ENCODE measurements at places on chromosomes 16 and 17.
A peak's percentile ranks its signal among the peaks of the same experiment; 100 is the strongest.

DNA sequence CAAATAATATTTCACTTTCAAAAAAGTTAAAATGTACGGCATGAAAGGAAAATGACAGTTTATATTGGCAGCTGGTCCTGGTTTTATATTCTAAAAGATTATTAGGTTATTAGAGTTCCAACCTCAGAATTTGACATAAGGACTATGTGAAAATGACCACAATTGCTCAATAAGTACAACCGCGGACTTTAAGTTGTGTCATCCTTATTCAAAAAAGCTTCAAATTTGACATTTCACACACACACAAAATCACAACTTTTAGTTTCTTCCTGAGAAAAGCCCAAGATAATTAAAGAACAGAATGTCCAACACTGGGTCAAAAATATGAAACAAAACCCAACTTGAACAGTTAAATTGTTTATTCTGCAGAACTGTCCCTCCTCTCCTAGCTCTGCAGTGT, 133.2 kb upstream of the AXIN2 start:
- no peak for DNase-seq

- no peak for DNase-seq
These were observed 61.5 kb downstream of the WDR45B start for GRCh38 chr17:82586576-82587233.

- DNase-seq: no peak
These were observed 52.7 kb upstream of the CNEP1R1 start for GRCh38 chr16:49972280-49972679.

DNA sequence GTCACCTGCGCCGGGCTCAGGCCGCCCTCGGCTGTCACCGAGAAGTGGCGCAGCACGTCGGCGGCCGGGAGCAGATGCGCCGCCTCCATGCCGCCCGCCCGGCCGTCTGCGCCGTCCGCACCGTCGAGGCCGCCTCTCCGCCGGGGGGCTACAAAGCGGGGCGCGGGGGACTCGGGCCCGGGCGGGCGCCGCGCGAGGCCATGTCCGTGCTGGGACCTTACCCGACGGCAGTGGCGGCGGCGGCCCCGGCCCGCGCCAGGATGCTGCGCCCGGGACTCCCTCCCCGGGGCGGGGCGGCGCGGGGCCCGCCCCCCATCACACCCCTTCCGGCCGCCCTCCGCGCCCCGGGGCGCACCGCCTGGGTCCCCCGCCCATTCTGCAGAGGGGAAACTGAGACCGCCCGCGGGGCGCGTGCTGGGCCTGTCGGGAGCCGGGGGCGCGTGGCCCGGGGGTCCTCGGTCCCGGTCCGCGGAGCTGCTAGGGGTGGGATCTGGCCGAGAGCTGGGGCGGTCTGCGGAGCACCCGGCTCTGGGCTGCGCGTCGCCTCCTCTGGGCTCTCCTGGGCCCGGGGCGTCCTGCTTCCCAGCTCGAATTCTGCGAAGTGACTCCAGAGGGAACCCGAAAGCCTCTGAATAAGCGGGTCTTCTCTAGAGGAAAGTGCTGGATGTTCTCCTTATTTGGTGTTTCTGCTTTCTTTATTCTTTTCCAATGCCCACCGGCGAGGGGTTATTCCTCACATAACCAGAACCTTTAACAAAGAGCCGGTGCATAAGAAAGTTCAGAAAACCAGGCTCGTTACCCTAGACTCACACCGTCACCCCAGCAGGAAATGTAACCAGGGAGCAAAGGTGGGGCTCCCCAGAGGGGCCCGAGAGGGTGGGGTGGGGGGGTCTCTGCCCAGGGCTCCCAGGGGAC, at the start of gene ATP2A3:
TSS of gene ATP2A3 (minus strand) at position 235 of the 915 bp plus-strand sequence. CDS start at position 89, 146 bp downstream.
- peak; percentile 65 for DNase-seq

DNA sequence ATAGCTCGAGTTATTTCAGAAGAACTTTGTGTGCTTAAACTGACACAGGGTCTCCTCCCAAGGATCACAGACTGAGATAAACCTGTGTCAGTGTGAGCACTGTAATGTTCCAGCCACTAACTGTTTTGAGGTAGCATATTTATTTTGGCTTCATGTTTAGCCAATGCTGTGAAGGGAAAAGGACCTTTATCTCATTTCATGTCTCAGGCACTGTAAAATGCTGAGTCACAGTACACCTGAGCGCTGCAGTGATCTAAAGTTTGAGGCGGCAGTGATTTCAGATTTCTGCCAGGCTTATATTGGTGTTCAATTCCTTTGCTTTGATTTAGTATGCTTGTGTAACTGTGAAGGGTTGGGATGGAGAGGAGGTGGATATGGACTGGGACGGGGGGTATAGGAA, 3.1 kb upstream of the DNAJA2 start:
- DNase-seq: no peak

- no peak for DNase-seq
These were observed 11.2 kb upstream of the SMG1 start for GRCh38 chr16:18937390-18937789.

DNA sequence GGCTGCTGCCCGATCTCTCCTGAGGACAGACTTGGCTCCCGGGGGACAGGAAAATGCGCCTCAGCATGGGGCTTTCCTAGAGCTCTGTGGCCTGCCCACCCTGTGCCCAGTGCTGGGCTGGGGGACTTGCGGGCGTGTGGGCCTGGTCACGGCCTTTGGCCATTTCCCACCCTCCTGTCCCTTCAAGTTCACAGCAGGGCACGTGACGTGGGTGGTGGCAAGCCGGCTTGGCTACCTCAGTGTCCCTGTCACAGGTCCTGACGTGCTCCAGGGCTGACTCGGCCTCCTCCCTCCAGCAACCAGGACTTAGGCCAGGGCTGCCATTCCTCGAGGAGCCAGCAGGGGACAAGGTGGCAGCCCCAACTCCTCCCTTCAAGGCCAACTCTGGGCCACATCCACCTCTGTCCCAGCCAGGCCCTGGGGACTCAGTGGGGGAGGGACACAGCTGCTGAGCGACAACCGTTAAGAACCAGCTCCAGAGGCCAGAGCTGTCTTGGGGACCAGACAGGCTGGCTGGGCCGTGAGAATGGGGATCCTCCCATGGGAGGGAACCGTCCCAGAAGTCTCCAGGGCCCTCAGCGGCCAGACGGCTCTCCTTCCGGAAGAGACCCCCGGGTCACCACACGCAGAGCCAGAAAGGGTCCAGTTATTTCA, 981 bp upstream of the UNC13D start:
- DNase-seq: no peak

DNA sequence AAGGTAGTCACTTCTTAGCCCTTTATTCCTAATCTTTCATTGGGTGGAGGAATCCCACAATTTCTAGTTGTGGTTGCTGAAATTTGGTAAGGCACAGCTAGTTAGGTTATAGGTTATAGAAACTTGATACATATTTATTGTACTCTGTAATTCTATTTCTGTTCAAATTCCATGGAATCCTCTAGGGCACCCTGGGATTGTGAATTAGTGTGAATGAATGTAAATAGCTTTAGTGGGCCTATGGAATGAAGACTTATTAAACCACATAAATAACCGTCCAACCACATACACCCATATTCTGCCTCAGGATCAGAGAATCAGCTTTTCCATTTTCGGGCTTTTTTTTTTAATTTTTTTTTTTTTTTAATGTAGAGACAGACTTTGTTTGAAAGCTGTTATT, 9.2 kb downstream of the TANC2 start:
- no peak for DNase-seq

- DNase-seq: no peak
These were observed 184.9 kb downstream of the PARN start for GRCh38 chr16:14444979-14445810.

DNA sequence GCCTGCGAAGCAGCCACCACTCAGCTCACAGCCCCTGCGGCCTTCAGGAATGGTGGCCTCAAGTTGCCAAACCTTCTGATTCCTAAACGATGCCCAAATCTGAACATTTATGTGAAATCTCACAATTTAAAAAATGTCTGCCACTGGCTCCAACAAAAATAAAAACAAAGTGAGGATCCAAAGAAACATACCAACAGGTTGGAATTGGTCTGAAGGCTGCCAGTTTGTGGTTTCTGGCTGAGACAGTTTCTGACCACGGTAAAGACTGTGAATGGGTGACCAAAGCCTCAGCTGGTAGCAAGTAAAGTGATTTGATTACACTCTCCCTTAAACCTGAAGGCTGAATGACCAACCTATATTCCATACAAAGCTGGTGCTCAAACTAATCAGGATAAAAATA, 24.9 kb downstream of the LITAFD start:
- no peak for DNase-seq

- no peak for DNase-seq
These were observed 184.0 kb upstream of the GSE1 start for GRCh38 chr16:85428899-85429775.

GRCh38 chr17:62967205-62967529, 1.1 kb downstream of the TANC2 start:
- DNase-seq: no peak

GRCh38 chr17:2025220-2025621, at the start of gene RTN4RL1:
Gene RTN4RL1 (minus strand): TSS chr17:2025334. CDS start chr17:2024865, 469 bp downstream.
- DNase-seq: no peak

DNA sequence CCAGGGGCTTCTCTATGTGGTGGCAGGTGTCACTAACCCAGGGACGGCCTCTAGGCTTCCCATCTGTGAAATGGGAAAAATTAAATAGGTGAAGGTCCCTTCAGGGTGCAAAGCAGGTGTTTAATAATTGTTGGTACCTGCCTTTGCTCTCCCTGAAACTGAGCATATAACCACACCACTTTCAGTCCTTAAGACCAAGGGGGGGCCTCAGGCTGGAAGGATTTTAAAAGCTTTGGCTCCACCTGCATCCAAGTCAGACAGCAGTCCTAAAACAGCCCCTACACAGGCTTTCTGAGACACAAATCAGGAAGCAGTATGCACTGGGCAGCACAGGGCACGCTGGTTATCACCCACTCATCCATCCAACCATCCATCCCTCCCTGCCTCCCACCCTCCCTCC, 55.0 kb downstream of the TK2 start:
- DNase-seq: no peak

DNA sequence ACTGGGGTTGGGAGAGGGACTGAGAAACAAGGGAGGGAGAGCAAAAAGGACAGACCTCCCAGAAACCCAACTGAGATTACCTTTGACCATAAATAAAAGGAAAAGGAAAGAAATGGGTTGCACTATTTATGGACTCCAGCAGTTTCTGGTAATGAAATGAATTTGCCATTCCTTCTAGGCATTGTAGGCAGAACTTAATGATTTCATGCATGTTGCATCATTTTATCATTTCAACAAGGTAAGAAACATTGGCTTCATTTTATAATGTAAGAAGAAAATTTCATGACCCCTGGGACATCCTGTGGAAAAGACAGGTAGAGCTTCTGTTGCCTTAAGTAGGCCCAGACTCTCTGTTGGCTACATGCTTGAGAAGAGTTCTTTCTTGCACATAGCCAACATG, 8.2 kb upstream of the CDYL2 start:
- no peak for DNase-seq

GRCh38 chr17:81245024-81245664, 6.0 kb downstream of the NDUFAF8 start:
- DNase-seq: no peak

GRCh38 chr17:44768505-44769142, 9.8 kb downstream of the ADAM11 start:
- no peak for DNase-seq

DNA sequence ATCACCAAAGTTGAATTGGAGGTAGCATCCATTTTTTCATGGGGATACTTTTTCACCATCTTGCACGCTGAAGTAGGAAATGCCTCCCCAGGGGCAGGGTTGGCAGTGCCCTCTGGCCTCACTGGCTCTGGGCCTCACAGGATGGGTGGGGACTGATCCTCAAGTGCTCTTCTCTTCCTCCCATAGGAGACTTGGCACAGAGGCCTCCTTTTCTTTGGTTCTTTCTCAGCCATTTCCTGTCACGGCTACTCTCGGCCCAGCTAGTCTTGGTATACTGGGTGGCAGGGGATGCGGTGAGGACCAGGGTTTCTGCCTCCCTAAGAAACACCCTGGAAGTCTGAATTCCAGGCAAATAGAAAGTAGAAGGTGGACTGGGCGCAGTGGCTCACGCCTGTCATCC, 58.2 kb downstream of the PECAM1 start:
- DNase-seq: no peak

DNA sequence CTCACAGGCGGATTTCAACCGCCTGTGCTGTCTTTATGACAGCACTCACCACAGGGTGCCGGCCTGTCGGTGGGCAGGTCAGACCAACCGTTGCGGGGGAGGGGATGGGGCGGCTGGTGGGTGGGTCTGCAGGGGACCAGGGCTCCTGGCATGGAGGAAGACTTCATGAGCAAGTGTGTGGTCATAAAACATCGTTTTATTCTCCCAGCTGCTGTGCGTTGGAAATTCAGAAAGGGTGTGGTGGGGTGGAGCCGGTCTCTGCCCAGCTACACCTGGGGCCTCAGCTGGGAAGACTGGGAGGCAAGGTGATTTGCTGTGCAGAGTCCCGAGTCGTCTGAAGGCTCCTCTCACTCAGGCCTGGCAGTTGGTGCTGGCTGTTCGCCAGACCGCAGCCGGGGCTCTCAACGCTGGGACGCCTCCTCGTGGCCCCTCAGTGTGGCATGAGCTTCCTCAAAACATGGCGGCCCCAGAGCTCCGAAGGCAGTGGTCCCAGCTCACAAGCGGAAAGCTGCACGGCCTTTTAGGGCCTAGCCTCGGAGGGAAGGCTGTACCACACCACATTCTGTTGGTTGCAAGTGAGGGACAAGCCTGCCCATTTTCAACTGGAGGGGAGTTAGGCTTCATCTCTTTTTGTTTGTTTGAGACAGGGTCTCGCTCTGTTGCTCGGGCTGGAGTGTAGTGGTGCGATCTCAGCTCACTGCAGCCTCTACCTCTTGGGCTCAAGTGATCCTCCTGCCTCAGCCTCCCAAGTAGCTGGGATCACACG, 45.8 kb upstream of the GSE1 start:
- no peak for DNase-seq

- DNase-seq: no peak
These were observed 202.5 kb upstream of the TNRC6C start for GRCh38 chr17:77756028-77756427.

DNA sequence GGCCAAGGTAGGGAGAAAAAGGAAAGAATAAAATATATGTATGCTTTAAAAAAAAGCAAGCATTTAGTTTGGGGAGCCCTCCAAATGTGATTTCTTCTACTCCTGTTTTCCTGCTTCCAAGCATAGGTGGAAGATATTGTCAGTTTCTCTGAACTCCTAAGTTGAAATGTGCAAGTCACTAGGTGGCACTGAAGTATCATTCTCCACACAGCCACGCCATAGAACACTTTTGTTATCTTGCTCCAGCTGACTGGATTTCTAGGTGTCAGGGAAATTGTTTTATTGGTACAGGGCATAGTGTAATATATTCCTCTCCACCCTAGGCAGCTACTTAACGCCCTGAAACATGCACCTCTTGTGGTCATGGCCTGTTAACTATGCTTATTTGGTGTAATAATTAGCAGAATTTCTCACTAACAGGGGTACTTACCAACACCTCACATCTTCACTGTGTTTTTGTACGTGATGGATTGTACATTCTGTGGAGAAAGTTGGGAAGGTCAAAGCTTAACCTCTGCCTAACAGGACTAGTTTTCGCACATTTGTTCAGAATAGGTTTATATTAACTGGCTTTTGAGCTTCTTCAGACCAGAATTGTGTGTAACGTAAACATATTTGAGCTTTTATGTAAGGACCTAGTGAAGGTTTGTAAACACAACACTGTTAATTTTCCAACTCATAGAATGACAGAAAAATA, 69.3 kb downstream of the FTO start:
- DNase-seq: no peak
